Stimulated activated CD8-positive, alpha-beta memory T cell treated with anti-CD3 and anti-CD28 coated beads, Interleukin-7, amount 100 ng/mL, for 1 hour (primary cell): ENCODE measurements at places on chromosomes 13 and 19.

- no peak for DNase-seq
These were observed 4.3 kb downstream of the PIN1 start for GRCh38 chr19:9839415-9839814.

GRCh38 chr13:31049833-31050232 lies 111.9 kb downstream of the HSPH1 start:
- DNase-seq = no peak

- no peak for DNase-seq
These were observed 6.0 kb upstream of the SCEL start for GRCh38 chr13:77529501-77529840.

GRCh38 chr19:38933544-38933943 lies 2.8 kb downstream of the MRPS12 start:
- DNase-seq = no peak
